Calu3 (cell line): ENCODE measurements at places on chromosomes 1 and 21. TPM values are rescaled to one million over a fixed set of nuclear protein-coding genes. Genes with fewer than 3 reads are reported as not detected.

GRCh38 chr1:107250169-107250568, 109.3 kb downstream of the NTNG1 start:
- no peak for DNase-seq

- no peak for DNase-seq
Measured at GRCh38 chr21:26736449-26736848, 108.8 kb downstream of the ADAMTS1 start.

GRCh38 chr21:44653123-44653522, 1.3 kb downstream of the KRTAP12-4 start:
- no peak for DNase-seq

DNA sequence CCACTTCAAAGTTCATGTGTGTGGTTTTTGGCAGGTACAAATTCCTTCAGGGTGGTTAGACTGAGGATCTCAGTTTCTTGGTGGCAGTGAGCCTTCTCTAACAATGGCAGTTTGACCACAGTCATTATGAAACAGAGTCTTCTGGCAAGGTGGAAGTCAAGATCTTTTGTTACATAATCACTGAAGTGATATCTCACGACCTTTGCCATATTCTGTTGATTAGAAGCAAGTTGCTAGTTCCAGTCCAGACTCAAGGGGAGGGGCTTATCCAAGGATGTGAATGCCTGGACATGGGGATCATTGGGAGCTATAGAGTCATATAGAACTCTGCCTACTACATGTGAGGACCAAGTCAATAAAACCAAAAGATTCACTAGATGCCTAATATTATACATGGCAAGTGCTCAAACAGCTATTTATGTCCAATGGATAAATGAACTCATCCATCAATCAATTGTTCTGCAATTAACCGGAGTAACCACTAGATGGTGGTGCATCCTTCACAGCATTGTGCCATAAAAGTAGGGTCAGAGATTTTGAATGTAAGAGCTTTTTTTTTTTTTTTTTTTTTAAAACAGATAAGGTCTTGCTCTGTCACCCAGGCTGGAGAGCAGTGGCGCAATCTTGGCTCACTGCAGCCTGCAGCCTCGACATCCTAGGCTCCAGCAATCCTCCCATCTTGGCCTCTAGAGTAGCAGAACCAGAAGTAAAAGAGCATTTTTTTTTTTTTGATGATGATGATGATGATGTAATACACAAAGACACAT, 131.9 kb downstream of the CRB1 start:
- peak; percentile 52 for DNase-seq

DNA sequence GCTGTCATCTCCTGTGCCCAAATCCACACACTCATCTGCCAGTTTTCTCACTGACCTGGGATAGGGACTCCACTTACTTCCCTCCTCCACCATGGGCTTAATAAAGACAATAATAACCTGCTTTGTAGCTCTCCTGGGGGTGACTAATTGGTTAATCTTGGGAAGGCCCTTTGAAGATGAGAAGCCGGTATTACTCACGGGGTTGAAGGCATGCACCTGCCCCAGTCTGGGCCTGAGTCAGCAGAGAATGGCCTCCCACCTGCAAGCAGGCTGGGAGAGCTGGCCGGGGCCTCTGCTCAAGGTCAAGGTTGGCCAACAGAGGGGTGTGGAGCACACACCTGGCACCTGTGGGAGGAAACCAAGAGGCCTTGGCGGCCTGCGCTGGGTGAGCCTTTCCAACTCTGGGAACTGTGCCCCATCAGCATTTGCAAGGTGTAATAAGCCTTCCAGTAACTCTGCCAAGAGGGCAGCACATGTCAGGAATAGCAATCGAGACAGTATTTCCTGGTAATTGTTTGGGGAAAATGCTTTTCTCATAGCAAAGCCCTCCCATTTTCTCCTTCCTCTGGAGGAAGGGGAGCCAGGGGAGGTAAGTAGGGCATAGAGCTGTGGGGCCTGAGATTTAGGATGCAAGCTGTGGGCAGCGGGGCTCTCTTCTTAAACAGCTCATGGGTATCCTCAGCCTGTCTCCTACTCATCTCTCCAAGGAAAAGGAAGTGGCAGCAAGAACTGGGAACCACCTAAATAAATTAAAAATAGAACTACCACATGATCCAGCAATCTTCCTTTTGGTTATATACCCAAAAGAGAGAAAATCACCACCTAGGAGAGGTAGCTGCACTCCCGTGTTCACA, 49.0 kb downstream of the TOMM20 start:
- DNase-seq, result peak; percentile 94

DNA sequence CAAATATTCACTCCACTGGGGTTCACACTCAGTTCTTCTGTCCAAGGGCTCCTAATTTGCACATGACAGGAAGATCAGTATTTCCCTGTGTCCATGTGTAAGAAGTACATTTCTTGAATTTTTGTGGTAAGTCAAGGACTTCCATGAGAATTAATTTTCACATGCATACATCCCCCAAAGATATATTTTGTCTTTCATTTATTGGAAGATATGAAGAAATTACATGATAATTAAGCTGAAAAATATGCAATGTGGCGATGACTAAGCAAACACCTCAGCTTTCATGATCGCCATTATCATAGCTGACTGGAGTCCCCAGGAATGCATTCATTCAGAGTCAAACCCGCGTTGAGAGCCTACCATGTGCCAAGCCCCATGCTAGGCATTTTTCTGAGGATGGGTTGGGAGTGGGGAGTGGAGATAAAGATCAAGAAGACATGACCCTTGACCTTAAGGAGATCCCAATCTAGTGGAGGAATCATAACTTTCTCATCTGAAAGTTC, 104.6 kb upstream of the F3 start:
- peak; percentile 54 for DNase-seq

DNA sequence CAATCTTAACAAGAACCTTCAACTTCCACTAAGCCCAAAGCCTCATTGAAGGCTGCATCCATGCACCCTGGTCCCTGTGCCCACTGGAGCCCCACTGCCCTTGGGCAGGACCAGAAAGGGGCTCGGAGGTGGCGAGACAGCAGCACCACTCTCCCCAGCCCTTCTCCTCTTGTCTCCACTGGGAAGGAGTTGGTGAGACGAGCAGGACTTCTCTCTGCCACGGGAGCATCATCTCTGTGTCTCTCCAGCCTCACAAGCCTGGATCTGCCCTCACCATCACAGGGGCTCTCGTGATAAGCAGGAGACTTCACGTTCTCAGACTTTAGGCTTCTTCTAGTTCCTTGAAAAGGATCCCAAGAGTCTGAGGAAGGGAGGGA, 7.2 kb upstream of the ETV3L start:
- DNase-seq, result no peak

DNA sequence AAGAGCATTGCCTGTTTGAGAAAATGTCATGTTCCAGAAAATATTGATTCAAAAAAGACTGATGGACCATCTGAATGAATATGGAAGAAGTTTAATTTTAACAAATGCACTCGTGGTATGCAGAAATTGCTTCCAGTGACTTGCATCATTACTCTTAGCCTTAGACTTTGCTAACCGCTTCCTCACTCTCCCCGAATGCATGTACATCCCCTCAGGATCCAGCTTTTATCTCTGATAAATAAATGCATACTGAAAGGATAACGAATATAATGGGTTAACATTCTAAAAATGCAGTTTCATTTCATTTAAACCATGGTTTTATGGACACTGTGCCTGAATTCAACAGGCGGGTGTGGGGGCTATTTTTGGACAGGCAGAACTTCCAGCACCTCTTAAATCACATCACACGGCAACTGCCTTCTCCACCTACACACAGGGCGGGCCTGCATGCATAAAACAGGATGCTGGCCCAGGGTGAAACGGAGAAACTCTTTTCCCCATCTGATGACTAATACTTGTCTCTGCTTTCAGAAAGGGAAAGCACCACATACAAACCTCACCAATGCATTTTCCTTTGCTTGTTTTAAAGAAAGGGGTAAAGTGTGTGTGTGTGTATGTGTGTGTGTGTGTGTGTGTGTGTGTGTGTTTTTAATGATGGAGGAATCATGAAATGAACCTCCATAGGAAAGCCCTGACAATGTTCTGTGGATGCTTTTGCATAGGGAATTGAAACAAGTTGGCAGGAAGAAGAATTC, 48.7 kb downstream of the SPAG17 start:
- DNase-seq, result peak; percentile 16

- DNase-seq, result peak; percentile 66
Measured at GRCh38 chr1:36248250-36248894, 24.1 kb downstream of the THRAP3 start.

- no peak for DNase-seq
Measured at GRCh38 chr1:194175251-194175650, 988.8 kb upstream of the B3GALT2 start.

GRCh38 chr1:167273027-167273800, 52.5 kb downstream of the POU2F1 start:
- no peak for DNase-seq

DNA sequence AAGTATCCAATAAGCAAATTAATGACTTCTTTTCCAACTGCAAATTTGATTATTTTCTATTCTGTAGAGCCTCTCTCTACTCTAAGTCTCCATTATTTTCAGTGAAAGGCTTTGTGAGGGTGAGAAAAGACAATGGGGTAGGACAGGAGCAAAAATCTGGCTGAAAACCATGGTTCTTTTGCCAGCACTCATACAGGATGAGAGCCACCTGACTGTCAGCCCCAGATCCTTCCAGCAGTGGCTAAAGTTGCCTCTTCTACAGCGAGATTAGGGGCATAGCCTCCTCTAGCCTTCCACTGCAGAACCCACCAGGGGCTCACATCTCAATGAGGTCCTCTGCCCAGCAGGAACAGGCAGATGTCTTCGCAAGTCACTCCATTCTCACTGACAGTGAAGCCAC, 23.7 kb downstream of the NMNAT2 start:
- DNase-seq, result no peak

DNA sequence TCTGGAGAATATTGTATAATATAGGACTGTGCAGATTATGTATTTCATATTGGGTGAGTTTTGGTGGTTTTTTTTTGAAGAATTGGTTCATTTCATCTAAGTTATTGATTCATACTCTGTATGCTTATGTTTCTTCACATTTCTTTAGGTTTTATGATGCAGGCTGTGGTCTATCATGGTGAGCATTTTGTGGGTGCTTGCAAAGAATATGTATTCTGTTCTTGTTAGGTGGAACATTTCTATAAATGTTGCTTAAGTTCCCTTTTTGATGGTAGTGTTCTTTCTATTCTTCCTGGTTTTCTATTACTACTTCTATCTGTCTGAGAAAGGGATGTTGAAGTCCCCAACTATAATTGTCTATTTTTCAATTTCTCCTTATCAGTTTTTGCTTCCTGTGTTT, 42.6 kb downstream of the PKN2 start:
- DNase-seq, result no peak

GRCh38 chr1:97721221-97721620, 199.6 kb downstream of the DPYD start:
- DNase-seq, result no peak

- no peak for DNase-seq
Measured at GRCh38 chr1:25873120-25873519, 2.4 kb downstream of the PAQR7 start.

The LDLRAD2 gene
- 0.12 TPM in 1 of 2 replicates, not detected in the other for total RNA-seq

The LCE1A gene
- total RNA-seq, result not detected in 2 replicates

The DLGAP3 gene
- 1.0 and 1.1 TPM in 2 replicates for total RNA-seq

The CRP gene
- total RNA-seq, result 0.80 and 3.6 TPM in 2 replicates

The FAM72B gene
- total RNA-seq, result 9.6 and 9.8 TPM in 2 replicates

The HOOK1 gene
- 45.7 and 50.4 TPM in 2 replicates for total RNA-seq

The DIRAS3 gene
- 5.2 and 8.1 TPM in 2 replicates for total RNA-seq

The CSF3R gene
- not detected in 2 replicates for total RNA-seq

The OR14I1 gene
- total RNA-seq, result not detected in 2 replicates
